ENCODE measurements at places on chromosomes 6 and 20. TPM values are rescaled to one million over a fixed set of nuclear protein-coding genes. Genes with fewer than 3 reads are reported as not detected.

- no peak for DNase-seq
Measured at GRCh38 chr20:39040116-39040515, 78.0 kb downstream of the DHX35 start.

RIPPLY2 gene
- not detected for total RNA-seq

TSHZ2 gene
- total RNA-seq = 10.3 TPM

DNA sequence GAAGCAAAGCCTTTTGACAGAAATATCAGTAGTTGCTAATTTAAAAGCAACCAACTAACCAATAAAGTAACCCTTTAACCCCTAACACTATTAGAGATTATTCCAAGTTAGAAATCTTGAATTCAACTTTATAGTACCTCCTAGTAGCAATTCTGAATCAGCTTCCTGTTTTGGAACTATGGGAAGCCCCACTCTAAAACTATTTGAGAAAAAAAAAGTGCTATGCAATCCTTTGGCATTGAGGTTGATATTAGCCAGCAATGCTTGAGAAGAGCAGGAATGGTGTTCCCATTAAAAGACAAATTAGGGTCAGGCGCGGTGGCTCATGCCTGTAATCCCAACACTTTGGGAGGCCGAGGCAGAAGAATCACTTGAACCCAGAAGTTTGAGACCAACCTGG lies 306.2 kb upstream of the ZFP64 start:
- DNase-seq = no peak

EGFL8 gene
- 8.1 TPM for total RNA-seq

DNA sequence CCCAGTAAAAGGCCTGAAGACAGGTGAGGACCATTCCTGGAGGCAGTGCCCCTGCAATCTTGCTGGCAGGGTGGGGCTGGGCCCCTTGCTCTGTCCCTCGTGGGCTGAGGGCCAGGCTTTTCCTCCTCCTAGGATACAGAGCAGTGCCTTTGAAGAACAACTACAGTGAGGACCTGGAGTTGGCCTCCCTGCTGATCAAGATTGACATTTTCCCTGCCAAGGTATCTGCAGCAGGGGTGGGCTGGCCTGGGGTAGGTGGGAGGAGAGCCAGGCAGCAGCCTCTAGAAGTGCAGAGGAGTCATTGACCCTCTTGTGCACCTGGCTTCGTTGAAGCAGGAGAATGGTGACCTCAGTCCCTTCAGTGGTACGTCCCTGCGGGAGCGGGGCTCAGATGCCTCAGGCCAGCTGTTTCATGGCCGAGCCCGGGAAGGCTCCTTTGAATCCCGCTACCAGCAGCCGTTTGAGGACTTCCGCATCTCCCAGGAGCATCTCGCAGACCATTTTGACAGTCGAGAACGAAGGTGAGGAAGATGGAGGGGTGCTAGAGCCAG lies 36.5 kb downstream of the PLCG1 start:
- DNase-seq = no peak

TGM3 gene
- total RNA-seq = not detected

MYT1 gene
- not detected for total RNA-seq
